ENCODE measurements at places on chromosomes 13 and 19. TPM values are rescaled to one million over a fixed set of nuclear protein-coding genes. Genes with fewer than 3 reads are reported as not detected.

DNA sequence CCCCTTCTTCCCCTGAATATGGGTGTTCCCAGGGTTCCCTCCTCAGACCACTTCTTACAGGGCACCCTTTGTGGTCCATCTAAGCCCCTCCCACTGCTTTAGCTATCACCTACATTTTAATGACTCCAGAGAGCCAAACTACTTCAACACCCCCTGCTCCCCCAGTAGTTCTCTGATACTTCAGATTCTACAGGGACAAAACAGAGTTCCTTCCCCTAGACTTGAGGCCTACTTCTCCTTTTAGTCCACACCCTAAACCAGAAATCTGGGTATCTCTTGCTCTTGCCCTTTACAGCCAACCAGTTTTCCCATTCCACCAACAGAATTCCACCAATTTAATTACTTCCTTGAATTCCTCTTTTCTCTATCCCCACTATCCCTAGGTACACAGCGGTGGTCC is 107.2 kb downstream of the KCNRG start:
- no peaks in the 10 kb centered on the region for H3K27me3 ChIP-seq
- no peak for DNase-seq
- H3K4me3 ChIP-seq: no peak overlapping the region
- no peaks in the 10 kb centered on the region for H3K36me3 ChIP-seq
- peaks cover 28% of the 10 kb centered on the region for H3K4me1 ChIP-seq
- peak overlapping the region; percentile 99 for H3K27ac ChIP-seq

The POGLUT2 gene
- 8.0 TPM for total RNA-seq

DNA sequence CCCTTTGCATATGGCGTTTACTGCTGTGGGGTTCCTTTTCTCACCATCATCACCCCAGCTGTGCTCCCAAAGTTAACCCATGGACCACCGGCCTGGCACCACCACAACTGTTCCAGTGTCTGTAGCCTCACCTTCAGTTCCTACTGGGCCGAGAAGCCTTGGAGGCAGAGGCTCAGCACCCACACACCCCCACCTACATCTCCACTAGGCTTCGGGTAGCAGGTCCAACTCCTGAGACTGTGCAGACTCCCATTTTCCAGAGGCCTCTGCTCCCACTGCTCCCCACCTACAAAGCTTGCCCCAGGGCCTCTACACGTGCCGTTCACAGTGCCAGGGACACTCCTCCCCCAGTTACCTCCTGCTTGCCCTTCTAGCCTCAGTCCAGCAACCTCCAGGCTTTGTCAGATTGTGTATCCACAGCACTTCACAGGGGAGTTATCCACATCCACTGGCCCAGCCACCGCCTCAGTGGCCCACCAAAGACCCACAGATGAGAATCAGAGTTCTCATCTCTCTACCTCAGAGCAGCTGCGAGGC is 14.1 kb downstream of the SLC27A5 start:
- H3K4me3 ChIP-seq: no peak overlapping the region
- H3K36me3 ChIP-seq: no peaks in the 10 kb centered on the region
- no peak overlapping the region for H3K27ac ChIP-seq
- H3K4me1 ChIP-seq: peaks cover 23% of the 10 kb centered on the region
- H3K27me3 ChIP-seq: no peaks in the 10 kb centered on the region

The NKPD1 gene
- total RNA-seq: not detected

The ZNF224 gene
- 20.0 TPM for total RNA-seq

GRCh38 chr13:42401376-42401775 is 129.4 kb downstream of the AKAP11 start:
- no peaks in the 10 kb centered on the region for H3K4me1 ChIP-seq
- H3K27ac ChIP-seq: no peak overlapping the region
- H3K4me3 ChIP-seq: no peak overlapping the region
- H3K36me3 ChIP-seq: no peaks in the 10 kb centered on the region
- H3K27me3 ChIP-seq: no peaks in the 10 kb centered on the region

DNA sequence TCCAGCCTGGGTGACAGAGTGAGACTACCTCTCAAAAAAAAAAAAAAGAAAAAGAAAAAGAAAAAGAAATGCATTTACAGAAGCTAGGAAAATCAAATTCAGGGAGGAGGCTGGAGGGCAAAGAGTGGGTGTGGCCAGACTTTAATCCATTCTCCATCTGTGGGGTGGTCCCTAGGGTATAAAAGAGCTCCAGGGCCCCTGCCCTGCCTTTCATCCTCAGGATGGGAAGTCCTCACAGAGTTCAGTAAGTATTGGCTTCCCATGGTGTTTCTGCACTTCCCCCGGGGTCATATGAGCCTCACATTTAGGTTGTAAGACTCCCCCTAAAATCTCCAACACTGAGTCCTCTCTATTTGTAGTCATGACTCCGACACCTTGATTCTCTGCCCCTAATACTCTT is 33.0 kb downstream of the DPRX start:
- no peak overlapping the region for H3K4me3 ChIP-seq
- no peaks in the 10 kb centered on the region for H3K4me1 ChIP-seq
- no peak overlapping the region for H3K27ac ChIP-seq
- no peak for DNase-seq
- H3K27me3 ChIP-seq: no peaks in the 10 kb centered on the region
- no peaks in the 10 kb centered on the region for H3K36me3 ChIP-seq

The PRSS57 gene
- not detected for total RNA-seq

The ZNF649 gene
- total RNA-seq: 14.6 TPM

The CGB3 gene
- not detected for total RNA-seq
